ENCODE measurements at places on chromosomes 4 and X.

GRCh38 chr4:160142579-160142978 lies 1039.7 kb downstream of the RAPGEF2 start:
- DNase-seq, result no peak

- DNase-seq, result no peak
Measured at GRCh38 chrX:10025742-10026493, 58.8 kb downstream of the CLDN34 start.

GRCh38 chr4:108619372-108620100 lies 840 bp upstream of the RPL34 start:
- DNase-seq, result no peak

GRCh38 chrX:63765712-63766111 lies 19.3 kb downstream of the ARHGEF9 start:
- no peak for DNase-seq

GRCh38 chr4:1171311-1172227 lies 814 bp downstream of the SPON2 start:
- no peak for DNase-seq

- DNase-seq, result no peak
Measured at GRCh38 chrX:78029663-78030062, 60.2 kb upstream of the PGAM4 start.

GRCh38 chr4:83115000-83115399 lies 471 bp upstream of the PLAC8 start:
- DNase-seq, result no peak

GRCh38 chr4:23572382-23572781 lies 317.5 kb downstream of the PPARGC1A start:
- DNase-seq, result no peak

DNA sequence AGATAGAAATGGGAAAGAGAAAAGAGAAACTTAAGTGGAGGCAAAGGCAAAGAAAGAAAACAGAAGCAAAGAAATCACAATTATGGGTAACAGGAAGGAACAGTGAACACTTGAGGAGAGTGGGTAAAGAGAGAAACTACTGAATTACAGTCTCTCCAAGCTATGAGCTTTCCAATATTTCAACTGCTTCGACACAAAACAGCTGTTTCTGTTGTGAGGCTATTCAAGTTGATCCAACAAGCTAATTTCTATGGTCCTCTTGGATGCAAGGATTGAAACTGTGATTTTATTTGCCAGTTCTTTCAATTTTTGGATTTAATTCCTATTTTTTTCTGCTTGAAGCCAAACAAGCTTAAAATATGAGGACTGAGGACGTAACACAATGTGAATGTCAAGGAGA lies 80.5 kb upstream of the ADGRA3 start:
- no peak for DNase-seq

- no peak for DNase-seq
Measured at GRCh38 chr4:99324979-99325378, 3.8 kb upstream of the ADH1B start.

- DNase-seq, result no peak
Measured at GRCh38 chr4:182141061-182141460, 102.1 kb upstream of the TENM3 start.

GRCh38 chr4:106495476-106495875 lies 126.9 kb upstream of the GIMD1 start:
- DNase-seq, result no peak

DNA sequence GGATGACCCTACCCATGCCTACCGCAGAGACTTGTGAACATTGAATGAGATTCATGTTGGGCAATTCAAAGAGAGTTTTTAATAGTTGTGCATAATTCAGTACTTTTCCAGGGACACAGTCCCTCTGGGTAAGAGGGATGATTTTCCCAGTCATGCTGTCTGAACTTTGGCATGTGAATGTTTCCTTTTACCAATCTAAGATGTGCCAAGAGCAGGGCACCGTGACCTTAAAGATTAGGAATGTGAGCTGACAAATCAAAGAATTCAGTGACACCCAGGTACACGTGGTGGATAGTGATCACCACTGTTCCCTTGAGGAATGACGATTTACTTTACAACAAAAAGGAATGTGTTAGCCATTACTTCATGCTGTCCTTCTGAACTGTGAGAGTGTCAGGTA lies 515.6 kb downstream of the PPARGC1A start:
- DNase-seq, result no peak

- no peak for DNase-seq
Measured at GRCh38 chr4:22688236-22688635, 4.5 kb upstream of the GBA3 start.

DNA sequence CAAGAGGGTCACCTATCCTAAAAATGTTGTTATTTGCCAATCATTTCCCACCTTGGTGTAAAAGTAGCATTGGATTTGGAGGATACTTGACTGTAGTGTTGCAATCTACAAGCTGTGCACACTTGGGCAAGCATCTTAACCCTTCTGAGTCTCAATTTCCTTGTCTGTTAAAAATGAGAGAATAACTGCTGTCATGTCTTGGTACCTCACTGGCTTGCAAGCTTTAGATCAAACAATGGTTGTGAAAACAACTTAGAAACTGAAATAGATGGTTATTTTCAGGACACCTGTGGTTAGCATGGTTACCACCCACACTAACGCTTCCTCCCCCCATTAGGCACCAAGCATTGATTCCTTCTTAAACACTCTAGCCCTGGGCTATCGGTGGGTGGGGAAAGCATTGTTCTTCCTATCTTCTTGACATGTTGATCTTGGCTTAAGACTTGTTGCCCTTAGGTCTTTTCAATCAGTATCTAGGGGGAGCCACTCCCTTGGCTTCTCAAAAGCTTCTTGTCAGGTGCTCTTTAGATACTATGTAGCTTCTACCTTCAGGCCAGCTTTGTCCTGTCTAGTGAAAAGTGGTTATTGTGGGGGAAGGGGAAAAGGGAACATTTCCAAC lies 10.6 kb upstream of the AMOT start:
- DNase-seq, result no peak

GRCh38 chr4:128776794-128777216 lies 32.7 kb upstream of the JADE1 start:
- DNase-seq, result no peak

DNA sequence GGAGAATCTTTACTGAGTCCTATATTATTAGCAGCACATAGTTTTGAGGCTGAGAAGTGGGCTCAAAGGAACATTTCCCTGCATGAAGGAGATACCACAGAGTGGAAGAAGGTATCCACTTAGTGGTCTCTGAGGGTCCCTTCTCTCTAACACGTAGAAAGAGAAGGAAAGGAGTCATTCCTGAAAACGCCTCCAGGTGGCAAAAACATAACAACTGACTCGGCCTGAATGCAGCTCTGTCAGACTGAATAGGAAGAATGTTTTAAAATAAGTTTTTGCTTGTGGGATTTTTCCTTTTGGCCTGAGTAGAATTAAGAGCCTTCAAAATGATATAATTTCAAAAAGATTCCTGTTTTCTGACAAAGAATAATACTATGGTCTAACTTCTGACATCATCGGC lies 23.3 kb downstream of the RPGR start:
- no peak for DNase-seq

DNA sequence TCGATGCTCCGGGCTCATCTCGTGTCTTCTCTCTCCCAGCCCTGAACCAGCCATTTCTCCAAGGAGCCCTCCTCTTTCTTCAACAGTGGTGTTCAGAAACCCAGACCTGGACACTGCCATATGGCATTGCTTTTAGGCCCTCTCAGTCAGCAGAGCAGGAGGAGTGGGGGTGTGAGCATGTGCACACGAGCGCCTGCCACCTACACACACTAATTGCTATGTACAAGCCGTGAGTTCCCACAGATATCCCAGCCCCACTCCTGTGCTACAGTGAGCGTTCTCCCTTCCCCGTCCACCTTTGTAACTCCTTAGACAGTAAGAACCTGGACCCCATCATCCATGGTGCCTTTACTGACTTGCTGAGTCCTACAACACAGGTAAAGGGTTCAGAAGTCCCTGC lies 53.8 kb downstream of the TNIP2 start:
- no peak for DNase-seq

DNA sequence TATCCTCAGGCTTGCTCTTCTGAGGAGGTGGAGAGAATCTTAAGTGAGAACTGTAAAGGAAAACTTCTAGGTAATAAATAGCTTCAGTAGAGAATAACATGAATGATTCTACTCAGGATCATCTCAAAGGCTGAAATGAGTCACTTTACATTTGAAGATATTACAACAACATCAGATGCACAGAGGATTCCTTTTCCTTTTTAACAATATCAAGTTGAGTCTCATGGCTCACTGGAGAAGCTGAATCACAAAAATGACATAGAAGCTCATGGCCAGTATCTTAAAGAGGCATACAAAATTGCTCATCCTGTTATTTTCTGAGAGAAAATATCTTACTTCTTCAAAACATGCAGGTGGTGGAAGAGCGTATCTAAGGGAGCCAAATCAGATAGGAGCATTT lies 72.5 kb upstream of the EMCN start:
- DNase-seq, result no peak

GRCh38 chr4:85611661-85612060 lies 136.7 kb downstream of the ARHGAP24 start:
- DNase-seq, result no peak

- DNase-seq, result no peak
Measured at GRCh38 chr4:8646296-8647093, 53.9 kb downstream of the CPZ start.

All from stimulated activated CD4-positive, alpha-beta T cell treated with anti-CD3 and anti-CD28 coated beads, Interleukin-1b, Interleukin-23, amount 100 ng/mL, for 24 hours (primary cell).